ENCODE measurements at places on chromosomes 3 and 15.
A peak's percentile ranks its signal among the peaks of the same experiment; 100 is the strongest.

DNA sequence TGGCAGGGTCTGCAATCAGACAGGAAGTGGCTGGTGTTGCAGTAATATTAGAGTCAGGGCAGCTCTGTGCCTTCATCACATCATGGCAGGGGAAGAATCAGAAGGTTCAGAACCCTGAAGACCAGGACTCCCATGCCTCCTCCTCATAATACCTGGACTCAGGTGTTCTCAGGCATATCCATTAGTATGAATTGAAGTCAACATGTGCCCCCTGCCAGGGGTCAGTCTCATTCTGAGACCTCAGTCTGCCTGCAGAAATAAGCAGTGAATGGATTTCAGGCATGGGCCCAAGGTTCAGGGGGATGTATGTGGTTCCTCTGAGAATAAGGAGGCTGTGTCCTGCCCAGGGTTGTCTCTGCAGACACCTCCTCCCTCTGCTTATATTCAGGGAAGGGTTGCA is 74.2 kb downstream of the SPSB4 start:
- DNase-seq = no peak

- no peak for DNase-seq
These were observed 6.8 kb upstream of the KBTBD12 start for GRCh38 chr3:127908202-127908601.

DNA sequence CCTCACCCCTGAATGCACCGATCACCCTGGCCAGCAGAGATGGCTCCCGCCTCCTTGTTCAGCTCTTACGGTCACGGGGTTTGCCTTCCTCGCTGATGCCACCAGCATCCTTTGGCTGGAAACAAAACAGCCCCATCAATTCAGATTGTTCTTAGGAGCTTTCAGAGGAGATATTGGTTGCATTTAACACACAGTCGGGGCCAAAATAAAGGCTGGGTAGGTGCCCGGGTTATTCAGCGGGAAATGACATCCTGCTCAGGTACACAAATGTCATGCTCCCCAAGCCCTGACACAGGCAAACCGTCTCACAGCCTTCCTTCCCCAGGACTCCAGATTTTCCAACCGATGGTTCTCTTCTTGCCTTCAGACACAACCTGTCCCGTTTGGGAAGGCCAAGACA is 62.4 kb upstream of the MEF2A start:
- no peak for DNase-seq

- no peak for DNase-seq
These were observed 548.3 kb downstream of the NLGN1 start for GRCh38 chr3:173945806-173946205.

DNA sequence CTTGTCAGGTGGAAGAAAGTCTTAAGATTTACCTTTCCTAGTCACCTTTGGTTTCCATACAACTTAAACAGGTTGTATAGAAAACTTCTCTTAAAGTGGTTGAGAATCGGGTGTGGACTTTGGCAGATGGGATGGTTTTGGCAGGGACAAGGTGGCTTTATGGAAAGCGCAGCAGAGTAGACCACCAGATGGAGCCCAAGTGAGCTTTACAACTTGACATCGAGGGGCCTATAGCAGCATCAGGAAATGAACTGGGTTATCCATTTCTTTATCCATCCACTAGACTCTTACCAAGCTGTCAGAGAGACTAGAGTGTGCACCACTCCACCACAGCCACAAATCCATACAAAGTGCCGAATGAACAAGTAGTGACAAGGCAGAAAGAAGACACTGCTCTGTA is 85.3 kb upstream of the MBNL1 start:
- peak; percentile 37 for DNase-seq

DNA sequence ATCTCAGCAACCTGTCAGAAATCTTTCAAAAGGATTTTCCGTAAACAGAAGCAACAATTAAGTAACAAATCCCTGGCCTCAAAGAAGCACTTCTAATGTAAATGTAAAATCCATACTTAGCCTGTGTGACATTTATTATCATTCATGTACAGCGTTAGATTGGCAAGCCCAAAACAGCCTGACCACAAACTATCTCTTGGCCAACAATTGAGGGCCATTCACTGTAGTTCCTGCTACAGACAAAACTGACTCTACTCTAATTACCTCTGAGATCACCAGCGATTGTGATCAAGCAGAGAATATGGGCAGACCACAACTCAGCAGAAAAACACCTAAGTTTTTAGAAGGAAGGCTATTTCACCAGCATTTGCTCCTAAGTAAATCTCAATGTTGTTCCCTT is 9.2 kb downstream of the SHQ1 start:
- DNase-seq = no peak

GRCh38 chr3:38297947-38298711 is 16.0 kb downstream of the SLC22A14 start:
- DNase-seq = peak; percentile 9

GRCh38 chr3:173003956-173004355 is 137.1 kb downstream of the SPATA16 start:
- DNase-seq = no peak

- no peak for DNase-seq
These were observed 532 bp downstream of the B4GALT4 start for GRCh38 chr3:119240101-119240590.

GRCh38 chr3:118968111-118968510 is 66.5 kb downstream of the IGSF11 start:
- DNase-seq = no peak

GRCh38 chr3:100438623-100438974 is 37.3 kb downstream of the LNP1 start:
- DNase-seq = no peak

- DNase-seq = no peak
These were observed 456.3 kb downstream of the FOXP1 start for GRCh38 chr3:71127052-71127831.

- no peak for DNase-seq
These were observed 81.7 kb upstream of the TLE3 start for GRCh38 chr15:70179309-70179892.

GRCh38 chr3:98014268-98014585 is 20.9 kb downstream of the GABRR3 start:
- no peak for DNase-seq

- no peak for DNase-seq
These were observed 284.3 kb downstream of the CLSTN2 start for GRCh38 chr3:140219291-140219690.

DNA sequence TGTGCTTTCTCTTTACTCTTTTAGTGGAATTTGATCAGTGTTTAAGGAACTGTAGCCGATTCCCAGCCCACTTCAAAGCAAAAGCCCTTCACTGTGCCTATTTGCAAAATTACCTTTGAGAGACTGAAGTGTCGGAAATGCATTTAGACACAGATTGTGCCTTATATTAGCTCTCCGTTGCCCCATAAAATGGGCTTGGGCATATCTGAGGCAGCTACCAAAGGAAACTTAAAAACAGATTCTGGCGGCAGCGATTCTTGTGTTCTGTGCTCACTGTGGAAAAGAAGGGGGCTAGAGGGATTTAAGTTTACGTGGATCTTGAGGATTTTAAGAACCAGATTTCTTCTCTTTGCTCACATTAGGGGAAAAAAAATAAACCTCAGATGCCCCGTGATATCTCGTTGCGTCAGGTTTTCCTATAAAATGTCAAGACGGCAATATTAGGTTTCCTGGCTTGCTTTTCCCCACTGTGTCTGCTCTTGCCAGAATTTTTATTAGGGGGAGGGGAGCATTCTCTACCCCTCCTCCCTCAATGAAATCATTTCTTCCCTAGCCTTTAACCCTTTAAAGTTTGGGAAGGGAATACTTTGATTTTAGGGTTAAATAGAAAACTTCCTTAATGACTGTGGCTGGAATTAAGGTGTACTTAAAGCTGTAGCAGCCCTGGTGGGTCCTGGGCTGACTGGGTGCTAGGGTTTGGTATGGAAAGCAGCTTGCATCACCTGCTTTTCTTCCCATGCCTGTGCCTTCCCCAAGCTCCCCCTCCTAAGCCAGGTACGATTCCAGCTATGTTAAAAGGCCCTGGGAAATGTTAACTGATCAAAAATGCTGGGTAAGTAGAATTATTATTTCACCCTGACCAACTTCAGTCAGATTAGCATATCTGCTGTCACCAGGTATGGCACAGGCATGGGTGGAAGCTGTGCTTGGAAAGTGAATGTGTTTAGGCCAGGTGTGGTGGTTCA is 73.8 kb downstream of the SMAD3 start:
- no peak for DNase-seq
